GM12878 (cell line): ENCODE measurements at places on chromosomes 4 and X. TPM values are rescaled to one million over a fixed set of nuclear protein-coding genes. Genes with fewer than 3 reads are reported as not detected.

- DNase-seq = no peak
Measured at GRCh38 chr4:88738180-88738579, 40.6 kb upstream of the NAP1L5 start.

The TIGD4 gene
- total RNA-seq = 0.45 and 0.46 TPM in 2 replicates

The AKAP4 gene
- total RNA-seq = not detected in 2 replicates

DNA sequence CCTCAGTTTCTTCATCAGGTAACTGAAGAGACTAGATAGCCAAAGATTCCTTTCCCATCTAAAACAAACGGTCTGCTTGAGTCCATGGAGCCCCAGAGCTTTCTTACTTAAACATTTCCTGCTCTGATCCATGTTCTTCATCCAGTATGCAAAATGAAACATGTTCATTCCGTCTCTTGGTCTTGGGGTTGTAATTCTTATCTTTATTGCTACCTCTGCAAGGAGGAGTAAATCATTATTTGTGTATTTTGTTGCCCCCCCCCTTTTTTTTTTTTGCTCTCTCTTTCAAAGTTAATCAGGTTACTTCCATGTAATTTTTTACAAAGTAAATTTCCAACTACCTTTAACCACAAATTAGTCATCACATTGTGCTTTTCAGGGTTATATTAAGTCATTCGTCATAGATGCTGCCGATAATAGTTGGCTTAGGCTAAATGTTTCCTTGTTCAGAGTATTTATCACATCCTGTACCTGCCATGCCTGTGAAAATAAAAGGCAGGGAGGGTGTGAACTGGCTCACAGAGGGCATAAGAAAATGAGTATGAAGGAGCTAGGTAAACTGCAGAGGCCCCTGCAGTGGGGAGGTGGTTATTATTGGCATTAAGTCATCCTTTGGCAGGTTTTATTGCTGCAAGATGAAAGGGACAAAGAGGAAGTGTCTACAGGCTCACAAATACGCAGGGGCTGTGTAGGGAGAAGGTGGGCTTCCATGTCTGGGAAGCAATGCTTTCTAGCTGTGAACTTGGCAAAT, 76.7 kb upstream of the HS3ST1 start:
- no peak for DNase-seq

The DUX4 gene
- total RNA-seq = not detected in 2 replicates

- DNase-seq = no peak
Measured at GRCh38 chr4:95439896-95440295, 108.9 kb downstream of the UNC5C start.

DNA sequence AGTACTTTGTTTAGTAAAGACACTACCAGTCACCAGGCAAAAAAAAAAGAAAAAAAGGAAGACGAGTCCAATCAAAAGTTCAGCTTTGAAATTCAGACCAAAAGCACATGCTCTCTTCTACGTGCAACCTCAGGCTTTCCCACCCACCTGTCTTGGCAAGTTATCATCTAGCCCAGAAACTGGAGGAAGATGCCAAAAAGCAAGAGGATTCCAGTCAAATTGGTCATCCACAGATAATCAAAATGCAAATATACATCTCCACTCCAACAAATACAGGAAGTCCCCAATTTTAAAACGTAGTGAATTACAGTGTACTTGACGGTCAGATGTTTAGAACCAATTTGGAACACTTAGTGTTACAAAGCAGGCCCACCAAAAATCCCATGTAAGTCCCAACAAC, 96.5 kb downstream of the PALLD start:
- DNase-seq = no peak

The GATA1 gene
- 0.13 and 0.36 TPM in 2 replicates for total RNA-seq

GRCh38 chr4:176850436-176850835, 57.7 kb upstream of the VEGFC start:
- no peak for DNase-seq

DNA sequence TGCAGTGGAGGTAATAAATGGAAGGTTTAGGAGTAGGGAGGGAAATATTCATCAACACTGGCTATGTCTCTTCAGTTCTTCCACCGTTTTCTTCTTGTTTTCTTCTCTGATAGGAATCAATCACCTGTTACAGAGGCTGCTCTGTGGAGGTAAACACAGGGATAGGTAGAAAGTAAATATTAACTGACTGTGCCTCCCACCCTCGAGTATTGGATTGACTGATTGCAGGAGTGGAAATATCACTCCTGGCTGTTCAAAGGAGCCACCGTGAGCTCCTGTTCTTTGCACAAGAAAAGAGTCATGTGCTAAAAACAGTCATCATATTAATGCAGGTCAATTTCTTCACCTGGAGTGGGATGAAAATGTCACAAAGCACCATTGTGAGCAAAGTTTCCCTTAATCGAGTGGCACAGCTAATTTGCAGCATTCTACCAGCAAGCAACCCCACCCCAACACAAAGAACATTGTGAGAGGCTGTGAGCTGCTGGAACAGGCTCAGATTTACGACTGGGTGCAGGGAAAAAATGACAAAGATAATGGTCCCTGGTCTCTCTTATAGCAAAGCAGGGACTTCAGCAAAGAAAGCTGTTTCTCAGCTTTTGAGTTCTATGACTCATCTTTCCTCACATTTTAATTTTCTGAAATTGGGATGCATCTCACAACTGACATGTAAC, 113.7 kb upstream of the TSPAN5 start:
- no peak for DNase-seq

The XAGE1B gene
- total RNA-seq = not detected in 2 replicates
